ENCODE measurements at places on chromosomes 1 and 21.

DNA sequence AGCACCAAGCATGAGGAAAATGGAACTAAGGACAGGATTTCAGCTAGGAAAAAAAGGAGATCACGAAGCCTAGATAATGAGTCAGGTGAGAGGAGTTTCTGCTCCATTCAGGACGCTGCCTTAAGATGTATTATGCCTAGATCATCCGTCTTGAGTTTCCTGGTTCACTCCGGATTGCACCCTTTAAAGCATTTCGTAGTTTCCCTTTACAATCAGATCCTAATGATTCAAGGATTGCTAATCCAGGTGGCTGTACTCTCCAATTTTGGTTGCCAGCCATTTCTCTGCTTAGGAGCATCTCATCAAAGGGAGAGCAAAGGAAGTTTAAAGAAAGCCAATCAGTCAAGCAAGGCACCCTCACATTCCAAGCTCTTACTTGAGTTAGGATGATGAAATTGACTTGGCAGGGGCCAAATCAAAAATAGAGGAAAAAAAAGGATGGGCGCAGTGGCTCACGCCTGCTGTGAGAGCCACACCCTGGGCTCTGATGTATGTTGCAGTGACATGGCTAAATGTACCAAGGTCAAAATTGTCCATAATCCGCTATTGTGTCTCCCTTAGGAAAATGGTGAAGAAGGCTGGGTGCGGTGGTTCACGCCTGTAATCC lies 156.9 kb upstream of the SOD1 start:
- no peak for DNase-seq

DNA sequence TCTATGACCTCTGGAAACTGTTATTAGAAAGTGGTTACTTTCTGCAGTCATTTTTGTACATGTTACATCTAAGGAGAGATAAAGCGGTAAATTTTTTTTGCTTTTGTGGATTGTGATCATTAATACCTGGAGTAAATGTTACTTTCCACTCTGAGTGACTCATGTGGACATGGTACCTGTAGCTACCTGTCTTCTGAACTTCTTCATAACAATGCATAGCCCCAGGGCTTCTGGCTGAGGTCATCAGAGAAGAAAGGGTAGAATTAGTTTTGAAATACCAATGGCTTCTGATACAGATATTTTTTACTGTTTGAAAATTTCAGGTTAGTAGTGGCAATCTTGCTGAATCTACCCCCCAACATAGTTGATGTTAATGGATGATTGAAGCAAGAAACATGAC lies 489.3 kb downstream of the RWDD3 start:
- no peak for DNase-seq

GRCh38 chr1:65371544-65371943 lies 48.9 kb upstream of the LEPR start:
- no peak for DNase-seq

DNA sequence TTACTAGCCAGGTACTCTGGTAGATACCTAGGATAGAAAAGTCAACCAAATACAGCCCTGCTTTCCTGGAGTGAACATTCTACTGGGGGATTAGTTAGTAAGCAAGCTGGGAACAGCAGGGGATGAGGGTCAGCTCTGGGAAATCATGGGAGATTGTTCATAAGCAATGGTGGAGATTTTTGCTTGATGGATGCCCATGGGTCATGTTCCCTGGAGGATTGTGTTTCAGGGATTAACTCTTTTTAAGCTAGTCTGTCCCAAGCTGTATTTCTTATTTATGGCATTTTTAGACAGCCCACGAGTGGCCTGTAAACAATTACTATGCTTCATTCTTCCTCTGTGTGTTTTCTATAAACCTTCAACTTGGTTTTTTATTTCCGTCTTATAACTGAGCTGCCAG lies 18.9 kb downstream of the CACHD1 start:
- no peak for DNase-seq

GRCh38 chr1:34050709-34051485 lies 114.1 kb downstream of the CSMD2 start:
- no peak for DNase-seq

DNA sequence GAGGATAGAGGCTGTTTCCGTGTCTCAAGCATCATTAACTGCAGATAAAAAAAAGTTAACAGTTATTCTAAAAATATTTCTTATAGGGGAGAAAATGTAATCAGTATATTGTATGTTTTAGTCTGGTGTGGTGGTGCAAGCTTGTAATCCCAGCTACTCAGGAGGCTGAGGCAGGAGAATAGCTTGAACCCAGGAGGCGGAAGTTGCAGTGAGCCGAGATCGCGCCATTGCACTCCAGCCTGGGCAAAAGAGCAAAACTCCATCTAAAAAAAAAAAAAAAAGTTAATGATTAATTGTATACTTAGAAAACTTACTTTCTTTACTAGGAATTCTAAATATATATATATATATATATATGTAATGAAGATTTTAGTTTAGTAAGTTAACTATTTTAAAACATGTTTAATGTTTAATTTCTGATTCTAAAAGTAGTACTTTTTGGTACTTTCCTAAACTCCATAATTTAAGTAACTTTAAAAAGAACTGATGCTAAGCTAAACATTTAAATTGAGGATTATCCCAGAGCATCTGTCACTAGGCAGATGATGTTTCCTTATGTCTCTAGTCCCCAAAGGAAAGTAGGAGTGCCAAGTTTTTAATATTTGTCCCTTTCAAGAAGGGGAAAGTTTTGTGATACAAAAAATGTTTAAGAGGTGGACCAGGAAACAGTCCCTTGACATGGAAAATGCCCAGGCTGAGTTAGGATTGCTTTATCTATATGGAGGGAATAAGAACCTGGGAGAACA lies 66.3 kb downstream of the DYRK1A start:
- DNase-seq = no peak

GRCh38 chr1:36536727-36537126 lies 54.0 kb upstream of the CSF3R start:
- no peak for DNase-seq

DNA sequence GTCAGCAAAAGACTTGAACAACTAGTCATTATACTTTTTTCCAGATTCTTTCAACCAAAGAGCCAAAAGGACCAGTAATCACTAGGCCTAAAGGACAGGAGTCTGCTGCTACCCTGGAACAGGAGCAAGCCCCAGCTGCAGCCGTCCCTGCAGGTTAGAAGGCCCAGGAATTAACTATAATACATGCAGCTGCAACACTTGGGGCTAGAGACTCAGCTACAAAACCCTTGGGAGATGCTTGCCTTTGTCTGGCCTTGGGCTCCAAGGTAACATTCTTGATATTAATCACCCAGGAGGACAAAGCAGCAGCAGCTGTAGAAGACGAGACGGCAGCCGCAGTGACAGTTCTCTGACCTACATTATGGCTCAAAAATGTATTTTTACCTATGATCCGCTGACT lies 841.2 kb upstream of the ADGRL4 start:
- peak; percentile 7 for DNase-seq

- DNase-seq = no peak
Observed at GRCh38 chr1:13945856-13946255, 245.9 kb downstream of the PRDM2 start.

DNA sequence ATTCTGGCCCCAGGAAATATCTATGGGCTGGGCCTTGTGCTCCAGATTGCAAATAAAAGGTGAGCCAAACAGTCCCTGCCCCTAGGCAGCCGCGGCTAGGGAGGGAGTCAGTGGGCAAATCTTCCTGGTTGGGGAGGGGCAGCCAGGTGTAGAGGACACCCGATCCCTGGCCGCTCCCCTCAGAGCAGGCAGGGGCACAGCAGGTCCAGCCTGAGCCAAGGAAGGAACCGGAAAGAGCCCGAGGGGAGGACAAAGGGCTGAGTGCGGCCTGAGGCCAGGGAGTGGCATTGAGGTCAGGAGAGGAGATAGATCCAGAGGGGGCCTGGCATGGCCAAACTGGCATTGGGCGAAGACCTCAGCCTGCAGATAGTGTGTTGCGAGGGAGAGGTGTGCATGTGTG lies 36.6 kb upstream of the ARF1 start:
- no peak for DNase-seq

GRCh38 chr1:215005656-215006345 lies 76.7 kb upstream of the KCNK2 start:
- no peak for DNase-seq

DNA sequence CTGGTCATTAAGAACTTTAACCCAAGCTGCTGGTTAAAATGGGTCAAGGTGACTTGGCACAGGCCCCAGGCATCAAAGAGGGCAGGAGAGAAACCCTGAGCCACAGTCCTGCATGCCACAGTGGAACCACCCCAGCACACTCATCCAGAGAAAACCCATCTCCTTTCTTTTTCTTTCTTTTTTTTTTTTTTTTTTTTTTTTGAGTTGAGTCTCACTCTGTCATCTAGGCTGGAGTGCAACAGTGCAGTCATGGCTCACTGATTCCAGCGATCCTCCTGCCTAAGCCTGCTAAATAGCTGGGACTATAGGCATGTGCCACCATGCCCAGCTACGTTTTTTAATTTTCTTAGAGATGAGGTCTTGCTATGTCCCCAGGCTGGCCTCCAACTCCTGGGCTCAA lies 109.2 kb upstream of the RAB4A start:
- DNase-seq = no peak

DNA sequence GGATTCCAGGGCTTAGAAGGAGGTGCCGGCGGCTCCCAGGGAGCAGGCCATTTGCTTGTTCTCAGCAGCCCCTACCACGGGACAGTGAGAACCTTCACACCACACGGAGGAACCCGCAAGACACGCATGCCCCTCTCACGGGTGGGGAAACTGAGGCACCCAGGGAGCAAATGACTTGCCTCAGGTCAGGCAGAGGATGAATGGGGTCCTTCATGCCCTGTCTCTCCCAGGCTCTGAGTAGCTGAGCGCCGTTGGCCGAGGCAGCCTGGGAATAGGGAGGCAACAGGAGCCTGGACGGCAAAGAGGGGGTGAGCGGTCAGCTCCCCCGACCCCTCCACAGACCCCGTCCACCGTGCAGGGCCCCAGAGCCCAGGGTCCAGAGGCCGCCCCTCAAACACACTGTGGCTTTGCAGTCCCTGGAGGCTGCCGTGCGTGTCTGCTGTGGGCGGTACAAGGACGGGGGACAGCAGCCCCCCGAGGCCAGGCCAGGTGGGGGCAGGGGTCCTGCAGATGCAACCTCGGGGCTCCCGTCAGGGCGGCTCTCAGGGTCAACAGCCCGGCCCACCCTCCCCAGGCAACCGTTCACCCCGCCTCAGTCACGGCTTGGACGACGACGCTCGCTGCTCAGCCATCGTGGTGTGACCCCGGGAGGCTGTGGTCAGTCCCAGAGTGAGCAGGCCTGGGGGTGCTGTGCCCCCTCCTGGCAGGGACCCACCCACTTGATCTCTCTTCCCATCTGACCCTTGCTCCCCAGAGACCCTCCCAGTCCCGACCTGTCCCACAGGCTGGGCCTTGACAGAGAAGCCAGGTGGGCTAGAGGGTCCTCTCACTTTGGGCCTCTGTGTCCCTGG lies 15.8 kb upstream of the COL6A2 start:
- DNase-seq = no peak

DNA sequence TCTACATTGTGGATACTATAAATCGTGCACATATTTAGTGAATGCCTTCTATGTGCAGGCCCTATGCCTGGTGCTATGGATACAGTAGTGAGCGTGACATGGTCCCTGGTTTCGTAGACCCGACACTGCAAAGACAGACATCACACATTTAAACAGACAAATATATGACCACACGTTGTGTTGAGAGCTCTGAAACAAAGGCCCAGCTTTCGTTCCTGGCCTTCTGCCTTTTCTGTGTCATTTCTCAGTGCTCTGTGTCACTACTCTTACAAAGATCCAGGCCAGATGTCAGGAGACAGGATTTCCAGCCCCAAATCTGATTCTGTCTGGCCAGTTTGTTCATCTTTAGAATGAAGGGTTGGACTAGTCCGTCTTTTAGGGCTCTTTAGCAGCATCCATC lies 19.3 kb upstream of the TRABD2B start:
- no peak for DNase-seq

DNA sequence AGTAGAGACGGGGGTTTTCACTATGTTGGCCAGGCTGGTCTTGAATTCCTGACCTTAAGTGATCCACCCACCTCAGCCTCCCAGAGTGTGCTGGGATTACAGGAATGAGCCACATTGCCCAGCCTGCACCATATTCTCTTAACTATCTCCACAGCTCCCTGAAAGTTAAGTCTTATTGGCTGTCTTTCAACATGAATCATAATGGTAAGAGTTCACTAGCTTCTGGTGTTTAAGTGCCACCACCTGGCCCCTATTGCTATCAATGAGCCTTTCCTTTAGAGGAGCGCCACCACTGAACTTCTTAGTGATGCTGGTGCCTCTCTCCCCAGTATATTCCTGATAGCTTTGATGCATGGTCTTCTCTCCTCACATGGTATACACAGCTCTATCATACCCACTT lies 15.7 kb downstream of the ZFYVE9 start:
- DNase-seq = no peak
